ENCODE measurements at places on chromosomes 3 and 15.

DNA sequence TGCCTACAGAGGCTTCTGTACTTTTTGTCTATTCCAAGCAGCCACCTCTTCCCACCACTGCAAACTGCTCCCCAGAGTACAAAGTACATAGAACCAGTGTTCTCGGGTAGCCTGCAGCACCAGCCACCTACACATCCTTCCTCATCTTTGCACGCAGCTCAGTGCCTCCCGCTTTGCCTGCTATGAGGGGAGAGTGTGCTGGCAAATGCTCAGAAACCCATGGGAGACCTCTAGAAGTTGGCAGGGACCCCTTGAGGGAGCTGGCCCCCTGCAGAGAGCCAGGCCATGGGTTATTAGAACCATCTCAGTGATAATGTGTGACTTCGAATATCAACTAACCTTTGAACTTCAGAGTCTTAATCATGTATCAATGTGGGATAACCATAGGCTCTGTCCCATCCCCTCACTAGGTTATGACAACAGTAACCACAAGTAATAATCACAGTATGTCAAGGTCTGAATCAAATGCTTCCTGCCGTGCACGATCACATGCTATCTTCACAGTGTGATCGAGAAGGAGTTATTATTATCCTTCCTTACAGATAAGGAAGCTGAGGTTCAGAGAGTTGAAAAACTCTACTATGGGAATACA lies 22.8 kb upstream of the SMAD3 start:
- DNase-seq = no peak

- no peak for DNase-seq
Observed at GRCh38 chr3:106823701-106824100, 553.5 kb upstream of the CCDC54 start.

- no peak for DNase-seq
Observed at GRCh38 chr15:100920516-100921135, 1.5 kb downstream of the LRRK1 start.

DNA sequence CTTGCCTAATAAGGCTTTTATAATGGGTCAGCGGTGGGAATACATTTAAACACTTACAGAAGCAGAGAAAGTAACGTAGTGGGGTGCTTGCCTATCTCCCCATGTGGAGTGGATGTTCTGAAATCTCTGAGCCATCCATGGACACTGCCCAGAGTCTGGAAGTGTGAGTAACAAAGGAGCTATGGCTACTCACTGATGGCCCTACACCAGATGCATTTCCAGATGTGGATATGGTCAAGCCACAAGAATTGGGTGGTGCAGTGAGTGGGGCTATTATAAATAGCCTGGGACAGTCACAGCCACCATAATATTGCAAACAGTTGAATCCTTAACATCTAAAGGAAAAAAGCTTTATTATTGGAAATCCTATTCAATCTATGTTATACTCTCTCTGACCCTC lies 96.6 kb downstream of the CGNL1 start:
- DNase-seq = no peak

DNA sequence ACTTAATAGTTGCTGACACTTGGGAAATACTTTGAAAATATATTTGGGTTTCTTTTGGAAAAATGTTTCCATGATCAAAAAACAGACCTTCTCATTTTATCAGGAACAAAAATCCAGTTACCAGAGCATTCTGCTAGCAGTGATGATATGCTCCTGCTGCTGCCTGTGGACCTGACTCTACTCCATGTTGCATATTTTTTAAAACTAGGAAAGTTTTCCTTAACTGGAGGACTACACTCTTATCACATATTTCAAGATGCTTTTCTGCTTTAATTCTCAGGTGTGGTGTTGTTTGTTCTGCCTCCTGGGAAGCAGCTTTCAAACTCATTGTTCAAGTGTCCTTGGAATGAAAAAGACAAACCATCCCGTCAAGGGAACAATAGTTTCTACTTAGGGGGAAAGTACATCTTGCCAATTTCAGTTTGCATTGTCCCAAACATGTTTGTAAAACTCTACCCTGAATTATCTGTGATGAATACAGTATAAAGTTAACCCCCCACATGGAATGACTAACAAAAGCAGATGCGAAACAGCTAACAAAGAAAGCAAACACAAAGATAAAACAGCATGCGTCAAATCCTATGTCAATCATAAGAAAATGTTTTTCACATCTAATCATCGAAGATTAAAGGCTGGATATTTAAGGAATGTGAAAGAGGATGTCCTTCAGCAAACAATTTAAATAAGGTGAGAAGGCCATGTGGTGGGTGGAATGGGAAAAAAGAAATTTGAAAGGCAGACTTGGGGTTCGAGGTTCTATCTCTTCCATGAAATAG lies 40.1 kb upstream of the PSMD6 start:
- no peak for DNase-seq

DNA sequence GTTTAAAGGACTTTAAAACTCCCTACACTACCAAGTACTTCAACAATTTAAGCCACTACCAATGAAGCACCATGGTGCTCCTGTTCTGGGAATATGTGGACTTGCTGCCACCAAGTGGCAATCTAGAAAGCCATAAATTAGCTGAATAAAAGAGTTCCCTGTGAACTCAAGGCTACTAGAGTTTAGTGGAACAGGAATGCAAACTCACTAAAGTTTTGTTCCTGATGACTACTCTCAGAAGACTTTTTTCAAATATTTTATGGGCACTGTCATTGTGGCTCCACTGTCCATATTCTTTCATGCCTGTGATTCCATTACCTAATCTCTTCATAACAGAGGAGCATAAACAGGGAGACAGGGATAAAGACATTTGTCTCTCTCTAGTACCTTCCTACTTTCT lies 63.9 kb downstream of the TMCC1 start:
- DNase-seq = peak; percentile 76

GRCh38 chr15:78620021-78620526 lies 722 bp downstream of the CHRNA3 start:
- DNase-seq = no peak

- DNase-seq = no peak
Observed at GRCh38 chr3:64408770-64409169, 183.5 kb upstream of the PRICKLE2 start.

GRCh38 chr3:141081141-141081795 lies 30.1 kb downstream of the SPSB4 start:
- DNase-seq = no peak

DNA sequence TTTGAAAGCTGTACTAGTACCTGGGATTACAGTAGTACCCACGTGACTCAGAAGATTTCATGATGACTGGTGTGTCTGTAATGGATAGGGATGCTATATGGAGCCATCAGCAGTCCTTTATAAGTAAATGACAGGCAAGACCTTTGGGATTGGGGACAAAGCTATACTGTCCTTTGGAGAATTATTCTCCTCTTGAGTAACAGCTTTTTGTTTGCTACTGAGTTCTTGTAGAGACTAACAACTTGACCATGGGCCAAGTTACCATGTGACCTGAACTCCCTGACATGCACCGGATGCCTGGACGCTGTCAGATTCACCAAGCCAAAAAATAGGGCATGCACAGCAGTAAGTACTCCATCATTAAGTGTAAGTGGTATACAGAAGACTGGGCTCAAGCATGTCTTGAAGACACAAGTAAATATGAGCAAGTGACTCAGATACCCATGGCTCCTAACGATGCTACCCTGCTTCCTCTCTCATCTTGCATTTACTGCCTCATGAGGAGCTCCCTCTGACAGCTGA lies 12.9 kb downstream of the SEC11A start:
- no peak for DNase-seq

DNA sequence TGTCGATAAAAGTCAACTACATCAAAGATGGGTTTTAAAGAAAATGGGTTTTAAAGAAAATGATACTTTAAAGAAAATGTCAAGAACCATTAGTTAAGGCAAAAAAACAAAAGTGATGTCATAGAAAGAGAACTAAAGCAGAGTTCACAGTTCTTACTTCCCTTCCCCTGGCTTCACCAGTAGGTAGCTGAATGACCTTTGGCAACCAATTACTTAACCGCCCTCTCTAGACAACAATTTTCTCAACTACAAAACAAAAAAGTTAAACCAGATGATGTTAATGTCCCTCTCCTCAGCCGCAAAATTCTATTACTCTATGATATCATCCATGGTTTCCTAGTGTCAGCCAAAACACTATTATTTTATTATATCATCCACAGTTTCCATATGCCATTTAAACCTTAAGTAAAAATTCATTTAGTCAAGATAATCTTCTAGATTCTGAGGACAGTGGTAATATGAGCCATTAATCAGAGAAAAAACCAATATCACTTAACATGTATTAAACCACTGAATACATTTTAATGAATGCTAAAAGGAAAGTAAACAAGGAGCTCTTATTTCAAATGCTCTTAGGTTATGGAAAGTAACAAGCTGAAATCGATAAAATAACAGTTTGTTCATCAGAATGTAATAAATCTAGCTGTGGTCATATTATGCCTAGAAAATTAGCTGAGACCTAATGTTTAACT lies 13.1 kb downstream of the RYK start:
- DNase-seq = no peak

GRCh38 chr3:5250467-5251195 lies 63.1 kb downstream of the EDEM1 start:
- no peak for DNase-seq

GRCh38 chr15:20345401-20345958 lies 196.1 kb downstream of the GOLGA6L6 start:
- DNase-seq = no peak

GRCh38 chr3:131053043-131053859 lies 26.6 kb downstream of the NEK11 start:
- DNase-seq = no peak

DNA sequence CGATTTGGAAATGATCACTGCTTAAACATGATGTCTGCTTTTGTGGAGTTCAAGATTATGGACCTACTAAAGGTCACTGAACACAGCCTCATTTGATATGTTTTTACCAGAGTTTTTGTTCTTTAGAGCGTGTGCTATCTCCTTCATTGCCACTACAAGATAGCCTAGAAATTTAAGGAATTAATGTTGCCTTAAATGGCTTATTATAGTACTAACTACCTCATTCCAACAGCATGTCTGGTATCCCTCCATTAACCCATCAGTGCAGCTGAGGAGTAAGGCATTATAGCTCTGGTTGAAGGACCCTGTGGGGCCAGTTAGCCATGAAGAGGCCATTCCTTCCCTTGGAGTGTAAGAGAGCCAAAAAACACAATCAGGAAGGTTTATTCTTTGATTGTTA lies 2.3 kb upstream of the FAM43A start:
- DNase-seq = no peak

DNA sequence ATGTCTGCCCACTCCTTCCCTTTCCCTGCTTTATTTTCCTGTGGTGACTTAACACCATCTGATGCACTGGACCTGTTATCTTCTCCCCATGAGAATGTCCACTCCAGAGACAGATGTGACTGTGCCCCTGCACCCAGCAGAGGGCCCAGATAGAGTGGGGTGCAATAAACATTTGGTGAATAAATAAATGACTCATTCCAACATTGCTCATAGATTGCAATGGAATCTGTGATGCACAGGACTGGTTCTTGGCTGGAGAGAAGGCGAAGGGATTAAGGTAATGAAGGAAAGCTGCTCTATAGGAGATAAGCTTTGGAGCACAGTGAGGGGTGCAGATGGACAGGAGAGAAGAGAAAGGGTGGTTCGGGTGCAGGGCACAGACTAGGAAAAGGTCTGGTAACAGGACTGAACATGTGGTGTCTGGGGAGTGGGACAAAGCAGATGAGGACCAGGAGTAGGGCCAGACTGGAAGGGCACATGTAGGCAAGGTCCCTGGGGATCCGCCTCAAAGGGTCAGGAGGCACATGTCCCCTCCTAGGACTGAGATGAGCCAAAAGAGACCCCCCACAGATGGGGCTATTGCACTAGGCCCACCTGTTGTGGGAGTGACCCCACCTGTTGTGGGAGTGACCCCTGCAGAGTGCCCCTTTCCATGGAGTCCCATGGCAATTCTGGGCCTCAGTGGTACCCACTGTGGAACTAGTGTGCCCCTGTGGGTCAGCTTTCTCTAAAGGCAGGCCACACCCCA lies 17.5 kb upstream of the POC1A start:
- peak; percentile 27 for DNase-seq

- no peak for DNase-seq
Observed at GRCh38 chr15:41934843-41935242, 37.5 kb downstream of the EHD4 start.

- no peak for DNase-seq
Observed at GRCh38 chr3:18024715-18025114, 282.3 kb upstream of the TBC1D5 start.

DNA sequence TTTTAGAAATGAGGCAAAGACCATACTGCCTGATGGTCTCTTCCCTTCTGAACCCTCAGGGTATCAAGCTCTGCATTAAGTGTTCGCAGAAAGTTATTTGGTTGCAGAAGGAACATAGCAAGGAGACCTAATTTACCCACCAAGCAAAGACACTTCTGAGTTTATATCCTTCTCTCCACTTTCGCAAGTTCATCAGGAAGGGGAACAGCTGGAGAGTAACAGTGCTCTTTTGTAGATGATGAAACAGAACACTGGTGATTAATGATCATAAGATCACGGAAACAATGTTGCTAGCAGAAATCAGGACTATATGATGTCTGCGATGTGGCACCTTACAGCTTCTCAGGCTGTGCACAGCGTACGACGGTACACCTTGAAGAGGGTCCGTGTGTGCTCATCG lies 62.1 kb downstream of the NCEH1 start:
- no peak for DNase-seq

DNA sequence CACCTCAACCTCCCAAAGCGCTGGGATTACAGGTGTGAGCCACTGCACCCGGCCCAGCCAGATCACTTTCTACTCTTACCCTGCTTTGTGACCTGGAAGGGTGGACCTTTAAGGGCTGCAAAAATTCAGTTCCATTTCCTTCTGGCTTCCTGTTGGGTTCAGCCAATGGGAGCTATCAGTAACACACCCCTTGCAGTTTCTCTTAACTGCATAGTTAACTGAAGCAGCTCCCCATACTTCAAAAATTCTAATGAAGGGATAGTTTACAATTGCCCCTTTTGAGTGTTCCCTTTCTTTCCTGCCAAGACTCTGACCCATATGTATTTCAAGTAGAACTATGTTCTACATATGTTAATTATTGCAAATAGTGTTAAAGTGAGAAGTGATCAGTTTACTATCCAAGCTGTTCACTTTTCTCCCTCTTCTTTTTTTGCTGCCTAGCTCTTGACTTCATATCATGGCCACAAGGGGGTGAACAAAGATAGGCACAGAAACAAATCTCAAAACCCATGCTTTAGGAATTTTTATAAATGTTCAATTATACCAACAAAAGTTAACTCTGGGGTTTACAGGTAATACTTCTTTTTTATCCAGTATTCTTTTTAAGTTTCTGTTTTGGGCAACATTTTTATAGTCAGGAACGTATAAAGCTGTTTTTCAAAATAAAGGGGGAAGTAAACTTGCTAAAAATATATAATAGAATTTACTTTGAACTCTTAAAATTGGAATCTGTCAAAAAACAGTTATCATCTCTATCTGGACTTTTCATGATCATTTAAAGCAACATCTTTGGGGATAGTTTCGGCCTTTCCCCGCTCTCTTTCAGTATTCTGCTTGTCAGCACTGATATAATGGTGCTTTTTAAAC lies 8.1 kb downstream of the PGBD4 start:
- DNase-seq = peak; percentile 29

GRCh38 chr15:88225461-88225860 lies 31.1 kb downstream of the NTRK3 start:
- no peak for DNase-seq

DNA sequence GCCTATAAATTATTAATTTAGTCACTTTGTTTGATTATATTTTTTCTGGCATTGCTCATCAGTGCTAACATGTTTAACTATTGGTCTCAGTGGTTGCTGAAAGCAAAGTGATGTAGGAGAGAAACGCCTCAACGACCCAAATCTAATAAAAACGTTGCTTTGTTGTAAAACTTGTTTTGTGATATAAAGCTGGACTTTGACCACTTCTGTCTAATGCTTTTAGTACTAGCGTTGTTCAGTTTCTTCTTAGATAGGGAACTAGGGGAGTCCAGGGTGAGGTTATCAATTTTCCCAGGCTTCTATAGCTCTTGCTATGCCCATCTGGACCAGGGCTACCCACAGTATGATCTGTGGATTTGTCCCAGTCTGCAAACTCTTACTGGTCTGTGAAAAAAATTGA lies 80.6 kb upstream of the TBC1D5 start:
- no peak for DNase-seq
